ENCODE measurements at places on chromosomes 4 and X.

DNA sequence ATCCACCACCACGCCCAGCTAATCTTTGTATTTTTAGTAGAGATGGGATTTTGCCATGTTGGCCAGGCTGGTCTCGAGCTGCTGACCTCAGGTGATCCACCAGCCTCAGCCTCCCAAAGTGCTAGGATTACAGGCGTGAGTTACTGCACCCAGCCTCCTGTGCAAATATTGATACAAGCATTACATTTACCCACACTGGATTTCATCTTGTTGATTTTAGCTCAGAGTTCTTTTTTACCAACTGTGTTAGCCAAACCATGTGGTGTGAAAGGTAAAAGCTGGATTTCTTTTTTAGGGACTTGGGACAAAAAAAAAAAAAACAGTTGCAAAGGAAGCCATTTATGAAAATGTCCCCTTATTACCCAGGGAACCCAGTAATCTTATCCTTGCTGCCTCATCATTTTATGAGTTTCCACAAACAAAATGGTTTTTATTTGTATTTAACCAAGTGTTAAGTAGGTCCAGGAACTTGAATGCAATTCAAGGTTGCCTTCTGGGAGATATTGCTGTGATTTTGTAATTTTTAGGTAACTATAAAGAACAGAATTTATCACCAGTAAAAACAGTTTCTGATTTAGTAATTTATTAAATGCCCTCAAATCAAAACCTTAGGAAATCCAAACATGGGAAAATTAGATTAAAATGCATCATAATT is 202.5 kb downstream of the PALLD start:
- DNase-seq = no peak

DNA sequence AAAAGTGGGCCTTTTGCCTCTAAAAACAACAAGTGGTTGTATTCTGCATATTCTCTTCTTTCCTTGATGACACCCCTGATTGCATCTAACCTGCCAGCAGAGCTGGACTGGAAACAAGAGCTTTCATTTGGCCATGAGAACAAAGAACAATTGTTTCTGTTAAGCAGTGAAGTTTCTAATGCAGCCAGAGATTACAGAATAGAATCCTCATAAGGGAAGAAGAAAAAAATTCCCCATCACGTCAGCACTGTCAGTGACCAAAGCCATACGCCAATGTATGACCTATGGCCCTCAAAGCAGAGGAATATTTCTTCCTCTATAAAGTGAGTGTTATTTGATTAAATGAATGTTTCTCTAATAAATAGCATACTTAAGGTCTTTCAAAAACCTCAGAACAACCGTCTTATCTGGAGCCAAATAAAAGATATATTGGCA is 529.1 kb upstream of the INTU start:
- no peak for DNase-seq

DNA sequence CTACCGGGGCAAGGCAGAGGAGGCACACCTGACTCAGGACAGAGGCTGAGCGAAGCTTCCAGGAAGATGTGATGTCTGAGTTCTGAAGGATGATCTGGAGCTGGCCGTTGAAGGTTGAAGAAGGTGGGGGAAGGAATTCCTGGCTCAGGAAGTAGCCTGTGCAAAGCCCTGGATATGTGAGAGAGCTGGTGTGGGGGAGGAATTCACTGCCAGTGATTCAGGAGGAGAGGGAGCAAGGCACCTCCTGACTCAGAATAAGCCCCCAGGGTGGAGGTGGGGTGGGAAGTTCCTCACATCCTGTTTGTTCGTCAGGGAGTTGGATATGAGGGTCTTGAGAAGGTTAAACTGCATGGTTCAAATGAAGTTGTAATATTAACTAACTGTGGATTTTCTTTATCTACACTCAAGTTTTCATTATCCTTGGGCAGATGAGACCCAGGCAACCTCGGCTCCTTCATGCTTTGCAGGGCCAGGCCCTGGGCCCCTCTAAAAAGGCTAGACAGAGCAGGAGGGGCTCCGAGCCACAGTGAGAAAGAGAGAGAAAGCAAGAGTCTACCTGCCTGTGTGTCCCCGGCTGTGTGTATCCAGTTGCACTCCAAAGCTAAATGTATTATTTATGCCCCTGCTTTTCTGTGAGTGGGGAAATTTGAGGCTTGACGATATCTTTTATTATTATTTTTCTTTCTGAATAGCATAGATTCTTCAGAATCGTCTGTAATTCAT is 7.1 kb downstream of the NHSL2 start:
- DNase-seq = no peak

DNA sequence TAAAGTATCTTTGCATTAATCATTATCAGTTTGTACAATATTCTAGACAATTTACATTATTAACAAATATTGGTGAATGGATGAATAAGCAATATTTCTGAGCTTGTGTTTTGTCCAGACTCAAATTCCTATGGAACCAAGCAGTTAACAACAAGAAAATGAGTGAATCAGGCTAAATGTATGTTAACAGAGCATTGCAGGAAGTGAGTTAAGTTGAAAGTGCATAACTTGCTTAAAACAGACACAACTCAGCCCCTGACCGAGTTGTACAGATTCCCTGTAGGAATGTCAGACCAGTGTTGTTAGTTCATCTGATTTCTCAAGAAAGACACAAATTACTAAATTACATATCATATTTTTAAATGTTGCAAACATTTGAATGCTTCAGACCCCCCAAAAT is 23.7 kb upstream of the CSN1S1 start:
- DNase-seq = no peak

DNA sequence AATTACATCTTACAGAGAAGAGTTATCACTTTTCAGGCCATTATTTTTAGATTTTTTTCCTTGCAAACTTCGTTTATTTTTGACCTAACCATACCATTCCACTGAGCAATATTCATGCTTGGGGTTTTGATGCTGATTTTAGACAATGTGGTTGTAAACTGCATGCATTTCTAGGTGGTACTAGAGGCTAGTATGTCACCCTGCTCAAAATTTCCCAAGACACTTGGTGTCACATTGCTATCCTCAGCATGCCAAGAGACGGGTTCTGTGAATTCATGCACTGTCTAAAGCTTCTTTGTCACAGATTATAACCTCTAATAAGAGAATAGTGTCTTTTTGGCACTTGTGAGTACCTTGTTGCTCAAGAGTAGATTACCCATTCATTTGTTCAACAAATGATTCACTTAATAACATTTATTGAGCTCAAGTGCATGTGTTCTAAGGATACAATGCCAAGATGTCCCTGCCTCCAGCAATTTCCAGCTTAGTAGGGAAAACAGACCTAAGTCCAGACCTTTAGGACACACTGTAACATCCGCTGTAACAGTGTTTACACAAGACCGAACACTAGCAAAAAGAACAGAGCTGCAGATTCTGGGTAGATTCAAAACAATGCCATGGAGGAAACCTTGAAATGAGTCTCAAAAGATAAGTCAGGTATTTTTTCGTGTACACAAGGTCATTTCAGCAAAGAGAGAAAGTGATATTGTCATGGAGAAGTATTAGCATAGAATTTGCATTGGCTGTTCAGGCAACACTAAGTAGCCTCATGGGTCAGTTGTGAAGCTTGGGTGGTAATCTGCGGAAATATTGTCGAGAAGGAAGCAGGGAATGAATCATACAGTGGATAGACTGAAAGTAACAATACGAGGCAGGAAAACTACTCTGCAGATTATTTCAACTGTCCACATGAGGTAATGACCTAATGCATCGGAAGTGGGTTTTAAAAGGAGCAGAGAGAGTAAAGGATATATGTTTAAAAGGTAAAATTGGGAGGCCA is 515.1 kb upstream of the ZFP42 start:
- DNase-seq = no peak

All from activated effector memory CD4-positive, alpha-beta T cell treated with Interleukin-2 at 50 U/mL for 16 hours (primary cell).